Activated CD4-positive, alpha-beta T cell treated with anti-CD3 and anti-CD28 coated beads, Interleukin-10, Interleukin-2, amounts not matched to agents 100 ng/mL and 50 ng/mL, durations not matched to agents 16 hours and 8 hours (primary cell): ENCODE measurements at places on chromosomes 16 and 17.

GRCh38 chr16:5066511-5066910 lies 755 bp upstream of the C16orf89 start:
- no peak for DNase-seq

GRCh38 chr16:87426423-87427215 lies 34.5 kb downstream of the MAP1LC3B start:
- DNase-seq = no peak

GRCh38 chr16:28556914-28557320 lies 3.2 kb downstream of the SGF29 start:
- DNase-seq = no peak

GRCh38 chr16:68492543-68493411 lies 44.5 kb upstream of the SMPD3 start:
- DNase-seq = no peak

DNA sequence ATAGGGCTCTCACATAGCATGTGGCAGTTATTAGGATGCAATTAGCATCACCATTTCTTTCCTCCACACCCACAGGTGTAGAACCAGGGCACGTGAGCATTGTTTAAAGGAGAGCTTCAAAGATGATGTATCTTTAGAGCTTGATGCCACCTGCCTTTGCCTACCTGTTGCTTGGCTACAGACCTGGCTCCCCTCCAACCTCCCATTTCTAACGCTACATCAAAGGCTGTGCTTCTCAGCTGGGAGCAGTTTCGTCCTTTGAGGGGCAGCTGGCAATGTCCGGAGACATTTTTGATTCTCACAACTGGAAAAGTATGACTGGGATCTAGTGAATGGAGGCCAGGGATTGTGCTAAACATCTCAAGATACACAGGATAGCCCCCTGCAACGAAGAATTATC lies 78.5 kb upstream of the CLEC3A start:
- no peak for DNase-seq

DNA sequence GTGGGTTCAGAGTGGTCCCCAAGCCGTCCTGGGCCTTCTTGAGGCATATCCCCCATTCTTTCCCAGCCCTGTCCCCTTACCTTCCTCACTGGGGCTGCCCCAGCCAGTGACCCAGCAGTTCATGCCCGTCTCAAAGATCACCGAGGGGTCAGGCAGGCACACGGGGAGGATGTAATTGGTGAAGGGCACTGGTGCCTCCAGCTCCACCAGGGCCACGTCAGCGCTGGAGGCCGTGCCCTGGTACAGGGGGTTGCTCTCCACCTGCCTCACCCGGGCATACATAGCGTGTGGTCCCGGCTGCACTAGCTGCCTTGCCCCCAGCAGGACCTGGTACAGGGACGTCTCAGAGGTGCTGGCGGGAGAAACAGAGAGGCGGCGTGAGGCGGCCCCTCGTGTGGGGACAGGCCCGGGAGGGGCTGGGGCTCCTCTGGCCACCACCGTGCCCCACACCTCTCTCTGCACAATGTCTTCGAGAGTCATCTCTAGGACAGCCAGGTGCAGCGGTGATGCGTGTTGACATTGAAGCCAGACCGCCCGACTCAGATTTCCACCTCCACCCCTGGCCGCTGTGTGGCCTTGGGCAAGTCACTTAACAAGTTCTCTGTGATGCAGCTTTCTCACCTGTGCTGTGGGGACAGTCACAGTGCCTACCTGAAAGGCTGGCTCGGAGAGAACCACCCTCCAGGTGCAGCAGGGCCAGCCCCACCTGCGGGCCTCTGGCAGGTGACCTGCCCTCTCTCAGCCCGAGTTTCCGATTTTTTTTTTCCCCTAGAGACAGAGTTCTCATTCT lies 5.8 kb downstream of the PRSS27 start:
- no peak for DNase-seq

DNA sequence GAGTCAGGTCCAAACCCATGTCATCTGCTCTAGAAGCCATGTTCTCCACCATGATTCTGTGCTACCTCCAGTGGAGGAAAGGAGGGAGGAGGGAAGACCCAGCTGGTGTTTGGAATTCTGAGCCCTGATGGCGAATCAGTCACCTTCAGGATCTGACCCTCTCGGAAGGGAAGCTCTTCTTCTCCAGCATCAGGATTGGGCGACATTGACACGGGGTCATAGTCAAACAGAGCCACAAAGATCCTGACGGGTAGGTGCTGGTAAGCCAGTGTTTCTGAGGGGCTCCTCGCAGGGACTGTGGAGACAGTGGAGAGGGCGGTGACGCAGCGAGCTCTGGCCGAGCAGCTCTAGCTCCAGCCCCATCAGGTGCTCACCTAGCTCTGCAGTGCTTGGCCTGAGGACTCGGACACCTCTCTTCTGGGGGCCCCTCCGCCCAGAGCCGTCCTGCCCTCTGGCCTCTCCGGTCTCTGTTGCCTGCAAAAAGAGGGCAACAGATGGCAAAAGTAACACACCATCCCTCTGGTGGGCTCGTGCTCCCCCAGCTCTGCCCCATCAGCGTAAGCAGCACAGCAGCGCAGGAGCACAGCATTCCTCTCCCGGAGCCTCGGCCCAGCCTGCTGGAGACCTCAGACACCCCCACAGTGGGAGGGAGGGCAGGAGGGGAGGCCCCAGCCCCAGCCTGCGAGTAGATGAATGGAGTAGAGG lies 21.0 kb downstream of the TSPOAP1 start:
- no peak for DNase-seq

GRCh38 chr16:24523569-24523968 lies 15.8 kb upstream of the RBBP6 start:
- no peak for DNase-seq

GRCh38 chr16:1923299-1924034 lies 5.3 kb upstream of the HS3ST6 start:
- no peak for DNase-seq

DNA sequence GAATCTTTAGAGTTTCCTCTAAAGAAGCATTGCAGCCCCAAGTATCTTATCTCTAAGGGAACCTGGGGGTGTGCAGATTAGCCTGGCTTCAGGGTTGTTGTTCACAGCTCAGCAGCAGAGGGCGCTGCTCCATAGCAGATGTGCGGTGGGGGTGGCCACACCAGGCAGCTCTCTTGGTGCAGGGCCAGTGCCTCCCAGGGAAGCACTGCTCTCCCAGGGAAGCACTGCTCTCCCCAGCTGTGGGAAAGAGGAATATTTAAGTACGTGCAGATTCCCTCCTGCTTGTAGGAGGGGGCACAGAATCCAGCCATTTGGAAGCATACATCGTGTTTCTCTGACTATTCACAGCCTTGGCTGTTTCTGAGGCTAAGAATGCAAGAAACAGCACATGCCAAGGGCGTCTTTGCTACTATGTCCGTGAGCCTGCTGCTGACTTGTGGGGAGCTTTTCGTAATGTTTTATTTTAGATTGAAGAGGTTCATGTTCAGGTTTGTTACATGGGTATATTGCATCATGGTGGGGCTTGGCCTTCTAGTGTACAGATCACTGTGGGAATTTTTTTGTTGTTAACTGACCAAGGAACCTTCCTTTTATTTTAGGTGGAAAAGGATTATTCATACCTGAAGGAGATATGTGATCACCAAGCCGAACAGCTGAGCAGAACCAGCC lies 217.8 kb downstream of the SPECC1 start:
- peak; percentile 85 for DNase-seq

GRCh38 chr17:77216486-77216885 lies 75.7 kb downstream of the SEC14L1 start:
- DNase-seq = no peak

DNA sequence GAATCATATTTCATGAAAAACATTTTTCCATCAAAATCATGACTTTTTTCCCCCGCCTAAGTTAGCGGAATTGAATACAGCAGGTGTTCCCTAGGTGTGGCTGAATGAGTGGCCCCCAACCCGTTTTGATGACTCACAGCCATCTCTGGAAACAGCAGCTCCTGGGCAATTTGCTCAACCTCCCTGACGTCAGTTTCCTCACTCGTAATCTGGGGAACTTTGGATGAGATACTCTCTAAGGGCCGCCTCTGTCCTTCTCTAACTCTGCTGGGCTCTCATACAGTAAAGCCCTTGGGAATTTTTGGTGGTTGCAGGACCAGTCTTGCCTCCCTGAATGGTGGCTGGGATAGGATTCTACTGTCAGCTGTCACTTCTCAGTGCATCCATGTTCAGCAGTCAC lies 11.6 kb upstream of the NTN1 start:
- no peak for DNase-seq

DNA sequence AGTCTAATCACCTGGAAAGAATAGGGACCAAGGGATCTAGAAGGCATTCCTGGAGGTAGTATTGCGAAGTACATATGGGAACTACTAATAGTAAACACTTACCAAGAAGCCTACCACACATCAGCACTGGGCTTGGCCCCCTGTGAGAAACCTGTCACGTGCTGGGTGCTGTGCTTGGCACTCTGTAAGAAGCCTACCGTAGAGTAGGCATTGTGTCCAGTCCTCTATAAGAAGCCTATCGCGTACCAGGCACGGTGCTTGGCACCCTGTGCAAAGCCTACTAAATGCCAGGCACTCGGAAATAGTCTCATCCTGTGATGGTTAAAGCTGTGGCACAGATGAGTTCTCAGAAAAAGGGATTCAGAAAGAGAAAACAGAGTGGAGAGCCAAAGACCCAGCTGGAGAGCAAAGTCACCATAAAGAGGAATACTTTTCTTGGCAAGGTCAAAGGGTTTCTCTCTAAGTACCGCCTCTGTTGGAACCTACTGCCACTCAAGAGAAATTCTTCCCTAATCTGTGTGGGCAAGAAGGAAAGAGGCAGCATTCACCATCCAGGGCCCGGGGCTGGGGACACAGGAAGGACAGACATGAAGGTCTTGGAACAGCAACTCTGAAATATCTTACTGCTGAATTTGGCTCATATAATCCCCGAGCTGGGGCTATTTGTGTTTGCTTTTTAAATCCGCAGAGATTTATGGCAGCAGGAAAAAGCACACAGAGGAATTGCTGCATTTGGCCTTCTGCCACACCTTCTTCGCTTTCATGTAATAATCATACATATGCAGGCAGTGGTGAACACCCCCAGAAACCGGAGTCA lies 81.8 kb downstream of the VAT1L start:
- no peak for DNase-seq

GRCh38 chr16:4684763-4685162 lies 8.6 kb upstream of the NUDT16L1 start:
- DNase-seq = no peak

DNA sequence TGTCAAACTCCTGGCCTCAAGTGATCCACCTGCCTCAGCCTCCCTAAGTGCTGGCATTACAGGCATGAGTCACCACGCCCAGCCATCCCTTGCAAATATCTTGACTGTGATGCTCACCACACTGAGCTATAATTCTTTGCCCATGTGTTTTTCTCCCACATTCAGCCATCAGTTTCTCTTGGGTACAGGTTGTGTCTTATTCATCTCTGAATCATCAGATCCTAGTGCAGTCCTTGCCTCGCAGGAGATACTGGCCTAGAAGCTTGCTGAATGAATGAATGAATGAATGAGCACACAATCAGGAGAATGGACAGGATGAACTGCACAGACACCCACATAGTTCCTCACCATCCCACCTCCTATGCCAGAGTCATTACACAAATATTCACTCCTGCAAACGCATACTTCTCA lies 24.4 kb upstream of the ETV4 start:
- DNase-seq = no peak

DNA sequence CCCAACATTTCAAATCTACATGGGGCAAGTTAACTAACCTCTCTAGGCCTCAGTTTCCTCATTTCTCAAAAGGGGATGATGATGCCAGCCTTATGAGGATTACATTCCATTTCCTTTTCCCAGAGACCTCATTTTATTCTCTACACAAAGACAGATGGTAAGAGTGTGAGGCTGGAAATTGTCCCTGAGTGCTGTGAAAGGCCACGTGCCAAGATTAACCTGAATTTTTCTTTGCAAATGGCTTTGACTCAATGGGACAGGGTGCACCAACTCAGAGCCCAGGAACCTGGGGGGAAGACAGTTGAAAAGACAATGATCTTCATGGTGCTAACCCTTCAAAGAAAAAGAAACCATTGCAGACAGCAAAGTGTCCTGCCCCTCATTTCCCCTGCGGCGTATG lies 332.8 kb downstream of the TMEM114 start:
- no peak for DNase-seq

GRCh38 chr17:7552621-7553051 lies 3.8 kb downstream of the TNFSF12 start:
- peak; percentile 89 for DNase-seq

- DNase-seq = no peak
Measured at GRCh38 chr17:5068236-5068635, 10.0 kb upstream of the ZFP3 start.

GRCh38 chr17:51662204-51663056 lies 402.1 kb downstream of the UTP18 start:
- DNase-seq = no peak

DNA sequence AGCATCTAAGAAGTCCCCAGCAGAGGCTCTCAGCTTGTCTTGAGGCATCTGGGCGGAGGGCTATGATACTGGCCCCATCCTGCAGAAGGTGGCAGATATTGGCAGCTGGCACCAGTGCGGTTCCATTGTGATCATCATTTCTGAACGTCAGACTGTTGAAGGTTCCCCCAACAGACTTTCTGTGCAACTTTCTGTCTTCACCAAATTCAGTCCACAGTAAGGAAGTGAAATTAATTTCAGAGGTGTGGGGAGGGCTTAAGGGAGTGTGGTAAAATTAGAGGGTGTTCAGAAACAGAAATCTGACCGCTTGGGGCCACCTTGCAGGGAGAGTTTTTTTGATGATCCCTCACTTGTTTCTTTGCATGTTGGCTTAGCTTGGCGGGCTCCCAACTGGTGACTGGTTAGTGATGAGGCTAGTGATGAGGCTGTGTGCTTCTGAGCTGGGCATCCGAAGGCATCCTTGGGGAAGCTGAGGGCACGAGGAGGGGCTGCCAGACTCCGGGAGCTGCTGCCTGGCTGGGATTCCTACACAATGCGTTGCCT lies at the start of gene CIITA:
CIITA (plus strand) TSS at position 404 of the 543 bp plus-strand sequence; CDS start at position 533, 129 bp downstream.
- DNase-seq = peak; percentile 95

DNA sequence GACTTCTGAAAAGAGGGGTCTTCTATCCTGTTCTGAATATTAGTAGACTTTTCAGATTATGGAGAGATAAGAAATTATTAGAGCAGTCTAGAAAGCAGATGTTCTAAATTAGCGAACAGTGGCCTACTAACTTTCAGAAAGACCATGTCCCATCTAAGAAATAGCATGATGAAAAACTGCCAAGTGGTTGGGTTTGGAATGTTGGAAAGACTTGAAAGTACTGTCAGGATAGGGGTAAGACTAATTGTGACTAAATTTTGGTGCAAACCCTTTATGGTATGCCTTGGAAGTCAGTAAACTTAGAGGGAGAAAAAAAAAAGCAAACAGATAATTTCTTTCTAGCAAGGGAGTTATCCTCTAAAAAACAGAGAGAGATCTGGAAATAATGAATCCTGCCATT lies 41.1 kb downstream of the TANGO6 start:
- no peak for DNase-seq

- DNase-seq = no peak
Measured at GRCh38 chr16:84111525-84111924, 5.2 kb downstream of the MBTPS1 start.
